ENCODE measurements at places on chromosomes 13 and 19.

- no peaks in the 10 kb centered on the region for H3K4me1 ChIP-seq
- H3K27me3 ChIP-seq: no peaks in the 10 kb centered on the region
- no peak overlapping the region for H3K4me3 ChIP-seq
These were observed 9.9 kb downstream of the ARL11 start for GRCh38 chr13:49638030-49638743.

DNA sequence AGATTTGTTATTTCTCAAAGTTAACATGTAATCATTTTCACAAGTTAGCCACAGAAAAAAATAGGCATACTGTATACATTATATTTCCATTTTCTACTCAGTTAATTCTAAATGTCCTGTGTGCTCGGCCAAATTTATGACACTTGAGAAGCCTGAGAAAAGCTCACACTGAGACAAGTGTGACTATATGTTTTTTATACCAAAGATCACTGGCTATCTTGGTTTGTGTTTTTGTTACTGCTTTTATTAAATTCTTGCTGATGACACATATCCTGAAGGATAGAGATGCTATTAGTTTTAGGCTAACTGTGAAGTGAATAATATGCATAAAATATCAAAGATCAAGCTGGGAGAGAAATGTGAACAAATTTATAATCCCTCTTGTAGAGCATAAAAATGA, 49.3 kb upstream of the IL17D start:
- no peak overlapping the region for H3K4me3 ChIP-seq
- no peaks in the 10 kb centered on the region for H3K36me3 ChIP-seq
- DNase-seq: no peak
- H3K27me3 ChIP-seq: no peaks in the 10 kb centered on the region
- H3K27ac ChIP-seq: no peak overlapping the region

- no peak for DNase-seq
- H3K4me3 ChIP-seq: no peak overlapping the region
- no peaks in the 10 kb centered on the region for H3K36me3 ChIP-seq
- H3K4me1 ChIP-seq: peaks cover 6% of the 10 kb centered on the region
- H3K27me3 ChIP-seq: no peaks in the 10 kb centered on the region
These were observed 273.8 kb downstream of the LHFPL6 start for GRCh38 chr13:39329182-39329639.

GRCh38 chr19:1836458-1837221, 11.6 kb downstream of the REXO1 start:
- no peaks in the 10 kb centered on the region for H3K27me3 ChIP-seq
- no peak for DNase-seq
- no peaks in the 10 kb centered on the region for H3K36me3 ChIP-seq
- no peak overlapping the region for H3K27ac ChIP-seq
- no peak overlapping the region for H3K4me3 ChIP-seq
- H3K4me1 ChIP-seq: peaks cover 9% of the 10 kb centered on the region

- H3K27ac ChIP-seq: no peak overlapping the region
- H3K4me1 ChIP-seq: peaks cover 15% of the 10 kb centered on the region
- no peaks in the 10 kb centered on the region for H3K27me3 ChIP-seq
- no peak overlapping the region for H3K4me3 ChIP-seq
These were observed 8.1 kb downstream of the RTN2 start for GRCh38 chr19:45488708-45489107.

DNA sequence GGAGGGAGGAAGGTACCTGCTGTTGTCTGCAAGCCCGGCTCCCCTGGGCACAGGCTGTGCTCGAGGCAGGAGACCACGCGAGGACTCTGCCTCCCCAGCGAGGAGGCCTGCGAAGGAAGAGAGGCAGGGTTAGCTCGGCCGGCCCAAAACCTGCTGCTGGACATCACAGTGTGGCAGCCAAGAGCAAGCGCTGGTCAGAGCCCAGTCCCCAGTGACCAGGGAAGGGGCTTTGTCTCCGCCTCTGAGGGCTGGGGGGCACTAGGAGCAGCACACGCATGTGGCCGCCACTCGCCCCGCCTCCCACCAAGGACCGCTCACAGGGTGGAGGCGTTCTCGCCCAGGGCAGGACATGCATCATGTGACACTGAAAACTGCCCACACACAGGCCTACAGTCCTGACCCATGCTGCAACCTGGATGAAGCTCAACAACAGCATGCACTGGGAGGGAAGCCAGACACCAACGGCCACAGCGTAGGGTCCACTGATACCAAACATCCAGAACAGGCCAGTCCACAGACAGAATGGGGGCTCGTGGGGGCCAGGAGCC, 8.5 kb downstream of the MIER2 start:
- H3K36me3 ChIP-seq: peaks cover 13% of the 10 kb centered on the region
- H3K4me3 ChIP-seq: no peak overlapping the region
- H3K4me1 ChIP-seq: no peaks in the 10 kb centered on the region
- no peak overlapping the region for H3K27ac ChIP-seq
- H3K27me3 ChIP-seq: no peaks in the 10 kb centered on the region
- no peak for DNase-seq

DNA sequence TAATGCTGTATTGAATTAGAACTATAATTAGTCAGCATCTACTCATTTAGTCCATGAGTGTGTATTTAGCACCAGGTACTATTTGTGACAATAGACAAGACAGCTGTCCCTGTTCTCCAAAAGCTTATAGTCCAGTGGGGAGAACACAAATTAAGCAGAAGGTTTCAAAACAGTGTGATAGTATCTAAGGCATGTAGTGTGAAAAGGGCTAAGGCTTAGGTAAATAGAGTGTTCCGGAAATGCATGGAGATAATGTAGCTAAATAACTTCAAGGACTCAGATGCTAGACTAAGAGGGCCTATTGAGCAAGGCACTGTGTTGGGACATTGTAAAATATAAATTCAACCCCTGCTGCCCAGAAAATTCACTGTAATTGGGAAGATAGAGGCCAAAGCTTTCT, 144.1 kb upstream of the MIR17HG start:
- no peak overlapping the region for H3K27ac ChIP-seq
- no peak overlapping the region for H3K4me3 ChIP-seq
- H3K4me1 ChIP-seq: no peaks in the 10 kb centered on the region
- H3K36me3 ChIP-seq: no peaks in the 10 kb centered on the region

GRCh38 chr13:41053384-41053826, 7.9 kb upstream of the WBP4 start:
- H3K4me3 ChIP-seq: peak overlapping the region; percentile 33
- H3K36me3 ChIP-seq: no peaks in the 10 kb centered on the region
- no peak for DNase-seq
- H3K4me1 ChIP-seq: peaks cover 74% of the 10 kb centered on the region
- H3K27me3 ChIP-seq: no peaks in the 10 kb centered on the region
- peak overlapping the region; percentile 43 for H3K27ac ChIP-seq

GRCh38 chr13:63010072-63010658, 1594.5 kb upstream of the PCDH20 start:
- H3K27ac ChIP-seq: no peak overlapping the region
- no peak for DNase-seq
- H3K36me3 ChIP-seq: no peaks in the 10 kb centered on the region

GRCh38 chr19:57682226-57682766, 519 bp downstream of the ZNF551 start:
- peaks cover 36% of the 10 kb centered on the region for H3K36me3 ChIP-seq
- peaks cover 8% of the 10 kb centered on the region for H3K4me1 ChIP-seq
- no peaks in the 10 kb centered on the region for H3K27me3 ChIP-seq
- no peak for DNase-seq

- peaks cover 18% of the 10 kb centered on the region for H3K36me3 ChIP-seq
- H3K4me3 ChIP-seq: no peak overlapping the region
- H3K4me1 ChIP-seq: peaks cover 7% of the 10 kb centered on the region
- H3K27me3 ChIP-seq: no peaks in the 10 kb centered on the region
- H3K27ac ChIP-seq: no peak overlapping the region
- no peak for DNase-seq
These were observed 83.1 kb downstream of the ZNF557 start for GRCh38 chr19:7152568-7152967.

DNA sequence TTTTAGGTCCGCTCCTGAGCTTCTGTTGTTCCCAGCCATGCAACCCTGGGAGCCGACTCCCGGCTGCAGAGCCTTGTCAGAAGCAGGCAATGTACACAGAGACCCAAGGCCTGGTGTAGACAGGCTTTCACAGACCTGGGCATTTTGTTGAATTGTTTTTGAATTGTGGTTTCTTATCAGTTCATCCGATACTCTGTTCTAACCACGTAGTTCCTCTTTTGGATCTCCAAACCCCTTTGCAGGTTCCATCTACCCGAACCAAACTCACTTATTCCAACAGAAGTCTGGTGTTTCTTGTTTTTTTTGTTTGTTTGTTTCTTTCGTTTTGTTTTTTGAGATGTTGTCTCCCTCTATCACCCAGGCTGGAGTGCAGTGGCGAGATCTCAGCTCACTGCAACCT, 6.3 kb upstream of the NLRP2 start:
- H3K36me3 ChIP-seq: no peaks in the 10 kb centered on the region
- H3K27me3 ChIP-seq: no peaks in the 10 kb centered on the region
- DNase-seq: no peak
- H3K4me1 ChIP-seq: no peaks in the 10 kb centered on the region

DNA sequence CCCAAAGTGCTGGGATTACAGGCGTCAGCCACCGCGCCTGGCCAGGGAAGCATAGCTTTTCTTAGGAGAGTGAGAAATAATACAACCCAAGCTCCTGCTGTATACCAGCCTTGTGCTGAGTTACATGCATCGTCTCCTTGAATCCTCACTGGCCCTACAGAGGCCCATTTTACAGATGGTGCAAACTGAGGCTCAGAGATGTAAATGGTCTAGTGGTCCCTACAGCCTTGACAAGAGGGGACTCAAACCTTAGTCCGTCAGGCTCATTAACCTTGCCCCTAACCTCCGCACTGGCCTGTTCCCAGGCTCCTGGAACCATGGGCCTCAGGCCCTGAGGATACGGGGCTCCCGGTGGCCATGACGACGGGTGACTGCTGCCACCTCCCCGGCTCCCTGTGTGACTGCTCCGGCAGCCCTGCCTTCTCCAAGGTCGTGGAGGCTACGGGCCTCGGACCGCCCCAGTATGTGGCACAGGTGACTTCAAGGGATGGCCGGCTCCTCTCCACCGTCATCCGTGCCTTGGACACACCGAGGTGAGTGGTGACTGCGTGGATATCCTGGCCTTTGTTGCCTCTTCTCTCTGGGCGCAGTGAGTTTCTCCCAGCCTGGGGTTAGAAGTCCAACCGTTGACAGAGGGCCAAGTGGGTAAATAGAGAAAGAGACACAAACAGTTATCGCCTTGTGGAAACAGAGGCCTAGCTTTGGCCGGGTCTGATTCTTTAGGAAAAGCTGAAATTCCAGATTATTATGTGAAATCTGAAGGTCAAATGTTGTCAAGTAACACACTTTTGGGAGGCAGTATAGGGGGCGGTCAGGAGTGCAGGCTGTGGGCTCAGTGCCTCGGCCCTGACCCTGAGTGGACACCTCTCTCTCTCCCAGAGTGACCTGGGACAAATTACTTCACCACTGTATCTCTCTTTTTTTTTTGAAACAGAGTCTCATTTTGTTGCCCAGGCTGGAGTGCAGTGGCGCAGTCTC, 8.7 kb downstream of the MARCHF2 start:
- H3K27ac ChIP-seq: no peak overlapping the region
- peaks cover 7% of the 10 kb centered on the region for H3K36me3 ChIP-seq
- H3K4me3 ChIP-seq: no peak overlapping the region
- H3K27me3 ChIP-seq: no peaks in the 10 kb centered on the region

DNA sequence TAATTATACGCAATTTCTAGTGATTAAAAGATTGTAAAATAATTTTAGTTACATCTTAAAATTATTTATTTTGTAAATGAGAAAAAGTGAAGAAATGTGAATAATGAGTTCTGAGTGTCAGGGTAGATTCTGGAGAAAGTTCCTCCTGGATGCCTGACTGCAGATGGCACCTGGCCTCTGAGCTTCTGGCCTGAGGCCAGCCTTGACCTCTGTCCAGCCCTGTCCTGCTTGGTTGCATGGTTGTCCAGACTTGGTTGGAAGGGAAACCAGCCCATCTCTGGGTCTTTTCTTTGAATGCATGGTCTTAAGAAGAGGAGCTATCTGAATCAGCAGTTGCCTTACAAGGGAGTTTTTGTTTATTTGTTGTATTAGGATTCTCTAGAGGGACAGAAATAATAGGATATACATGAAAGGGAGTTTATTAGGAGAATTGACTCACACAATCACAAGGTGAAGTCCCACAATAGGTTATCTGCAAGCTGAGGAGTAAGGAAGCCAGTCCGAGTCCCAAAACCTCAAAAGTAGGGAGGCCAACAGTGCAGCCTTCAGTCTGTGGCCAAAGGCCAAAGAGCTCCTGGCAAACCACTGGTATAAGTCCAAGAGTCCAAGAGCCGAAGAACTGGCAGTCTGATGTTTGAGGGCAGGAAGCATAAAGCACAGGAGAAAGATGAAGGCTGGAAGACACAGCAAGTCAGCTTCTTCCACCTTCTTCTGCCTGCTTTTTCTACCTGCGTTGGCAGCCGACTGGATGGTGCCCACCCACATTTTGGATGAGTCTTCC, 385.8 kb downstream of the ZNF536 start:
- H3K4me1 ChIP-seq: no peaks in the 10 kb centered on the region
- H3K36me3 ChIP-seq: no peaks in the 10 kb centered on the region
- no peaks in the 10 kb centered on the region for H3K27me3 ChIP-seq
- H3K27ac ChIP-seq: no peak overlapping the region

DNA sequence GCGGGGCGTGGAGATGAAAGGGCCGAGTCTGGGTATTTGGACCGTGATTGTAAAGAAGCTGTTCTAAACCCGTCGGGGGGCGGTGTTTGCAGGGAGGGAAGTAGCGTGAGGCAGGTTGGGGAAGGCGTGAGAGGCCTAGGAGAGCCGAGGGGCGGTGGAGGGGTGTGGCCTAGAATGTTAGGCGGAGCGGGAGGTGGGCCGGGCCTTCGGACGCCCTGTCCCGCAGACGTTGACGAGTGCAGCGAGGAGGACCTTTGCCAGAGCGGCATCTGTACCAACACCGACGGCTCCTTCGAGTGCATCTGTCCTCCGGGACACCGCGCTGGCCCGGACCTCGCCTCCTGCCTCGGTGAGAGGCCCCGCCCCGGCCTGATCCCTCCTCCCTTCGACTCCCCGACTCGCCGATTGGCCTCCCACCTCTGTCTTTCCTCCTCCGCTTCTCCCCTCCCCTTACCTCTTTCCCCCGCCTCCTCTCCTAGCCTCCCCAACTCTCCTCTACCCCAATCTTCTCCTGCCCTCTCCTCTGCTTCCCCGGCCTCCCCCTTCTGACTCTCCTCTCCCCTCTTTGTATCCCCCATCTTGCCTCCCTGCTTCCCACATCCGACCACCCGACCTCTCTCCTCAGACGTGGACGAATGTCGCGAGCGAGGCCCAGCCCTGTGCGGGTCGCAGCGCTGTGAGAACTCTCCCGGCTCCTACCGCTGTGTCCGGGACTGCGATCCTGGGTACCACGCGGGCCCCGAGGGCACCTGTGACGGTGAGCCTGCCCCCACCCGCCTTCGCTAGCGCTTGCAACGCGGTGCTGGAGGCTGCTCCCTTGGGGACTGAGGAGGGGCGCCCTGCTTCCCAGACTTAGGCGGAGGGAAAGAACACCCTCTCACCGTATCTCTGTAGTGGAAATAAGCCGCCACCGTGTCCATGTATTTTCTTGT, 12.8 kb downstream of the LTBP4 start:
- DNase-seq: no peak
- no peaks in the 10 kb centered on the region for H3K27me3 ChIP-seq
- peak overlapping the region; percentile 11 for H3K27ac ChIP-seq
- peaks cover 18% of the 10 kb centered on the region for H3K36me3 ChIP-seq
- peaks cover 4% of the 10 kb centered on the region for H3K4me1 ChIP-seq

- no peaks in the 10 kb centered on the region for H3K4me1 ChIP-seq
- no peaks in the 10 kb centered on the region for H3K27me3 ChIP-seq
- no peak for DNase-seq
These were observed 15.9 kb upstream of the S1PR4 start for GRCh38 chr19:3162418-3163229.

GRCh38 chr19:11339254-11340098, at the start of gene RAB3D:
Gene RAB3D (minus strand): TSS chr19:11339657. CDS start chr19:11337399, 2,258 bp downstream.
- peak within 1 kb of the TSS; percentile 75 for H3K4me3 ChIP-seq
- H3K27ac ChIP-seq: peak within 1 kb of the TSS; percentile 63
- no peaks in the 10 kb centered on the region for H3K27me3 ChIP-seq

- peak overlapping the region; percentile 6 for H3K27ac ChIP-seq
- H3K36me3 ChIP-seq: no peaks in the 10 kb centered on the region
- H3K27me3 ChIP-seq: no peaks in the 10 kb centered on the region
- H3K4me3 ChIP-seq: no peak overlapping the region
- peaks cover 22% of the 10 kb centered on the region for H3K4me1 ChIP-seq
These were observed 56.4 kb downstream of the SIPA1L3 start for GRCh38 chr19:37963190-37963936.
